ENCODE measurements at places on chromosomes 13 and 19.

DNA sequence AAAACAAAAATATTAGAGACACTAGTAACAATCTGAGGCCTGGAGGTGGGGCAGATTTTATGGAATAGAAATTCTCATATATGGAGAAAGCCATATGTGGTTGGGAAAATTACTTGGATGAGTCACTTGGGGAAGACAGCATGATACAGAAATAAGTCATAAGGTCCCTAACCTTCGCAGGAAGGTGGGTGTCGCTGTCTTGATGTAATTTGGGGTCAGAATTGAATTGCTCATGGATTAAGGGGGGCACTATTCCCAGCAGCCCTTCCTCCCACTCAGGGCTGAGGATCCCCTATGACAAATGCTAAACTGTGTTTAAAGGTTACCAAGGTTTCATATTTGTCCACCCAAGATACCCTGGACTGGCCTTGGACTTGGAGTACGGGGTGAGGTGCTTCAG, 5.0 kb downstream of the RDH8 start:
- DNase-seq: no peak

DNA sequence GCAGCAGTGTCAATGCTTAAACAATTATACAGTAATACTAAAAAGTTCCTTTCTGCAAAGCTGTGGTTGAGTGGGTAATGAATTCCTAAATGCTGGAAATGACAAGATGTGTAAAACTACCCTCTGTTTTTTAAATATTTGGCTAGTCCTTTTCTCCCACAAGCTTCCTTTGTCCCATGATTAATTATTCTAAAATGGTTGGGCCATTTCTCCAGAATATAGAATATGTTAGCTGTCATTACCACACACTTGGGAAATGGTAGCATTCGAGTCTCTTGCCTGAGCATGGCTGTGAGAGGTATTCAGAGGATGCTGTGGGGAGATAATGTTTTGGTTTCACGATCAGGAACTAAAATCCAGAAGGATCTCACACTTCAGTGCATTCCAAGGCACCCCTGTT, 1185.8 kb downstream of the UQCRFS1 start:
- DNase-seq: no peak

DNA sequence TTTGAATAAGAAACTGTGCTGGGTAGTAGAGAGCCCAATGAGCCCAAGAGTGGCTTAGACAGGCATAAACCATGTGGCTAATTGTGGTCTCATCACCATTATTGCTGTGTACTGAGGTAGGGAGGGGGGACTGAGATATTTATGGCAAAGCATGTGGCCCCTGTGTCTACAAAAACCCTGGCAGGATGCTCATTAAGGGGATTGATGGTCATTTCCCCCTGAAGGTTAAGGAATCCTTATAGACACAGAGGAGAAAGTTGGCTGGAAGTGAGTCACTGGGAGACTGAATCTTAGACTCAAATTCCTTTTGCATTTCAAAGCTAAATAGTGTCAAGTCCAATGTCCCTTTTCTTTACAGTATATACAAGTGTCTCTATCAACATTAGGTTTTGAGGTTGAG, 9.8 kb upstream of the DACT3 start:
- no peak for DNase-seq

- DNase-seq: no peak
These were observed 155.5 kb downstream of the FLT1 start for GRCh38 chr13:28339419-28339818.

- DNase-seq: no peak
These were observed 19.9 kb upstream of the MISP start for GRCh38 chr19:731000-731399.

DNA sequence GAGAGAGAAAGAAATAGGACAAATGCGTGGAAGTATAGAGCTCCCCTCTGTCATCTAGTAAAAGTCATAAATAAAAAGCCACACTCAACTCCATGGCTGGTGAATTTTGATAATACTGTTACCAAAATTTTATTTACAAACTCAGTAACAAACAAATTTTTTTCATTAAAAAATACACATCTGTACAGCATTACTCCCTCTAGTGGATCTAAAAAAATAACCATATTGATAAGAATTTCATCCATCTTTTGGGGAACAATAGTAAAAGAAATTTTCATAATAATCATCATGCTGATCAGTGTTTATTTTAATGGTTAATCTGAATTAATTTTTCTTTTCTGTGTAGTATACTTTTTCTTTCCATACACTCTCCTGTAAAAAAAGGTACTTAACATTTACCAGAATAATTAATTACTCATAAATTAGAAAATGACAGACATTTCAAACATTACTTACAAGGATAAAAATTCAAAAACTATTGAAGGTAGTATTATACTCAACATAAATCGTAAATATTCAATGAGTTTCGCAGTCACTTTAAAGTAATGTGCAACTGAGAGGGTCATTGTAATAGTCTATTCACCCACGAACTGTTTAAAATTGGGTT, 173.5 kb upstream of the LSM14A start:
- no peak for DNase-seq

GRCh38 chr13:44294876-44295275, 78.7 kb upstream of the SERP2 start:
- DNase-seq: no peak

DNA sequence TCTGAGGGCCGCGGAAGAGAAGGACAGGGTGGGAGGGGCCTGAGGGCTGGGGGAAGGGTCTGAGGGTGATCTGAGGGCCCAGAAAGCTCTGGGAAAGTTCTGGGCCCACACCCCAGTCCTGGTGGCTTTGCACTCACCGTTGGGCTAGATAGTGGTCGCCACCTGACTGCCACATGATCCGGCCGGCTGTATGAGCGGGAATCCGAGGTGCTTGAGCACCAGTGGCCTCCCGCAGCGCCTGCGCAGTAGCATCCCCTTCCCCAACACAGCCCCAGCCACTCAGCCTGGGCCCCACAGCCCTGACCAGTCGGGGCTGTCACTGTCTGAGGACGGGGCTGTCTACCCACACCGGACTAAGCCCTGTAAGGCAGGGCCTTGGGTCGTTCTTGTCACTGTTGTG, 15.0 kb downstream of the PRODH2 start:
- DNase-seq: no peak

- DNase-seq: no peak
These were observed 172.7 kb downstream of the KLF5 start for GRCh38 chr13:73231471-73231870.

- peak; percentile 63 for DNase-seq
These were observed at the start of gene ZNF577 for GRCh38 chr19:51887522-51888498. Gene ZNF577, minus strand, starts transcription at chr19:51887951. Its CDS starts 7,569 bp downstream, at chr19:51880382.

DNA sequence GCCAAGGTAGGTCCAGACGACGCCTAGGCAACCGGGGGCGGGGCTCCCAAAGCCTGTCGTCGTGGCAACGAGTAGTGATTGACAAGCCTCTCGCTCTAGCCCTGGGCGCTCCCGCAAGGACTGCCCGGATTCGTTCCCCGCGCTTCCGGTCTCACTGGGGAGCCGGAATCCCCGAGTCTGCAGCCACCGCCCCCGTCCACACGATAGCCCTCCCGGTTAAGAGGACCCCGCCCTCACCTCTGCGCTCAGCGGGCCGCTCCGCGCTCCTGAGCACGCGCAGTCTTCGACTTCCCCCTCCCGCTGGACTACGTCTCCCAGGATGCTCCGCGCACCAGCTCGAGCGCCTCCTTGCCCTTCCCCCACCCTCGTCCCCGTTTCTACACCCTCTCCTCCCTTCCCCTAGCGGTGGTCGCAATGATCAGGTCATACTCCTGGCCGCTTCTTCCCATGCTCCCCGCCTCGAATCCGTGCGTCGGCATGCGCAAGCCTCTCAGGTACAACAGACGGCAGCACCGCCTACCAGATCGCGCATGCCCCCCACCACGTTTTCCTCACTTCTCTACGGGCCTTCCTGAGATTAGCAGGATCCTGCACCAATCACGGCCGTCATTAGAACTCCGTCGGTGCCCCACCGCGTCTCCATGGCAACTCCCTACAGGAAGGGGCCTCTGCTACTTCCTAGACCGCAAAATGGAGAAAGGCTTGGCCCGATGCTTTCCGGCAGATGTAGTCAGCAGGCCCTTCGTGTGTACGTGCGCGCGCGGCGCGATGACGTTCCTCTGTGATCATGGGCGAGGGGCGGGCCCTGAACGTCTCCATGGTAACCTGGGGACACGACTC, at the start of gene MZF1:
MZF1 (minus strand) TSS at position 518 of the 840 bp plus-strand sequence. CDS start 1,946 bp downstream, outside the sequence.
- peak; percentile 100 for DNase-seq

GRCh38 chr19:1232652-1233072, 5.1 kb downstream of the CBARP start:
- no peak for DNase-seq

DNA sequence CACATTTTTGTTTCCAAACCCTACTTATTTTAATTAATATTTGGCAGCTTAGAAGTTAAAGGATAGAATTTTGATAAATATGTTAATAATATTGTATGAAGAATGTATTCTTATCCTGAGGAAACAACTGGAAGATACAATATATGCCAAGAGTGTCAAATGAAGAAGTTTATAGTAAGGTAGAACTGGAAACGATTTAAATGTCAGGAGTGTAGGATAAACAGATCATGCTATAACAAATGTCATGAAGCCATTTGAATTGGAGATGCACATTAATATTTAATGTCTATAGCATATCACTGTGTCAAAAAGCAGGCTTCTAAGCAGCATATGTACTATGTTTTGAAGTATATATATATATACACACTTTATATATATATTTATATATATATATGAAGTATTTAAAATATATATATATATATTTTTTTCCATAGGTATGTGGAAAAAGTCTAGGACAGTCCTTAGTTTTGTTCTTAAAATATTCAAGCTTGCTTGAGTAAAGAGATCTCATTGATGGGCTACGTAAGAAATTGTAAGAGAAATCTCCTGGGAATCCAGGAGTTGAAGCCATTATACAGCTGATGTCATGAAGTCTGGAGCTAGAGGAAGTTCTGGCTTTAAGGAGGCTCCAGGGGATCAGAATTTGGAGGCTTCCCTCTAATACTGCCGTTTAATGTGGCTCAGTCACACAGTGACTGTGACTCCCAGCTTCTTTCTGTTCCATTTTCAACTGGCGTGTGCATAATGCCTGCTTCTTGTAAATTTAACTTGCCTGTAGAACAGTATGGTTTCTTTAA, 79.9 kb upstream of the MYCBP2 start:
- no peak for DNase-seq

DNA sequence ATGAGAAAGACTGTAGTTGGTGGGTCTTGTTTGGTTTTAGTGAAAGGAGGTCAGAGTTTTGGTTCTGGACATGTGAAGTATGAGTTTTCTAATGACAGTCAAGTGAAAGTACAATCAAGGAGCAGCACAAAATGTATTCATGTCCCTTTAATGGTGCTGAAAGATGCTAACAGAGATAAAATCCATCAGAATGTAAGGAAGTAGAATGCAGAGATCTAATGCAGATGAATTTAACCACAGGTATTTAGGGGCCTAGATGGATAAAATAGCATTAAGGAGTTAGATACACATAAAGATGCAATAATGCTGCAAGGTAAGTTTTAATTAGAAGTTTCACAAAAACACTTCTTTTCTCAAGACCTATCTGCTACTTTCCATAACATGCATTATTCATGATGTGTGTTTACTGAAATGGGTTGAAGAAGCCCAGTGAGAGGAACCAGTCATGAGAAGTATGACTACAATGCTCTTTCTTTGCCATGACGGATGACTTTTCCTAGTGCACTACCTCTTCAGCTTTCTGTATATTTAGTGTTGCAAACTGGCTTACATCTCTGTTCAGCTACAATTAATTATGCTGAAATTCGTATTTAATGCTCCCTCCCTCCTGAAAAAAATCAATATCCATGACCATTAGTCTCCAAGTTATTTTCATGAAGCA, 222.9 kb upstream of the HTR2A start:
- no peak for DNase-seq

GRCh38 chr19:6738787-6739389, 592 bp upstream of the TRIP10 start:
- no peak for DNase-seq

- DNase-seq: no peak
These were observed 806.0 kb downstream of the UQCRFS1 start for GRCh38 chr19:28406966-28407365.

- no peak for DNase-seq
These were observed 363.1 kb downstream of the EFNB2 start for GRCh38 chr13:106172176-106172905.

GRCh38 chr13:21668732-21669275, 2.1 kb upstream of the FGF9 start:
- DNase-seq: no peak

- DNase-seq: no peak
These were observed 279.8 kb downstream of the DNAJC15 start for GRCh38 chr13:43303033-43303729.

GRCh38 chr13:47399599-47399998, 502.7 kb upstream of the HTR2A start:
- no peak for DNase-seq

DNA sequence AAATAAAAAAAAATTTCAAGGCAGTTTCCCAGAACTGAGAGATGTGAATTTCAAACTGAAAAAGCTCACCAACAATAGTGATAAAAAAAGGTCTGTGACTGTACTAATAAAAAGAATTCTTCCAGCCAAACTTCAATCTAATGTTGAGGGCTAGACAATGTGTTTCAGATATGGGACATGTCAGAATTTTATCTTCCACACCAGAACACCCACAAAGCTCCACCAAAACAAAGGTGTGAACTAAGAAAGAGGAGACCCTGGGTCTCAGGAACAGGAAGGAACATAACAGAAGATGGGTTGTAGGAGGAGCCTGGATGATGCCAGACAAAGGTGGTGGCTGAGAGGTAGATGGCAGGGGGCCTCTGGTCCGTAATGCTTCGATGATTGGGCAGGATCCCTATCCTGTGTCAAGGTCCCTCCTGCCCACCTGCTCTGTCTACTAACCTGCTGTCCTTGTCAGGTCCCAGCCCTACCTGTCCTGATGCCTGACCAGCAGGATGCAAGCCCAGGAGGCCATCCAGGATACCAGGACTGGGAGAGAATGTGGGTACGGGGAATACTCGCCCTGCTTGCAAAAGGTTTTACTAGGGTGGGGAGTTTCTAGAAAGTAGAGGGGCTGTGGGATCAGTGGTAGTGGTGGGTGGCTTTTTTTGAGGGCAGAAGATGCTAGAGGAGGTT, 4.5 kb downstream of the MZF1 start:
- DNase-seq: no peak

- DNase-seq: no peak
These were observed 22.7 kb downstream of the HPN start for GRCh38 chr19:35063940-35064818.

Data from thoracic aorta (tissue), 2 donors.